ENCODE measurements at places on chromosomes 6 and 20. TPM values are rescaled to one million over a fixed set of nuclear protein-coding genes. Genes with fewer than 3 reads are reported as not detected.

ALDH5A1 gene
- total RNA-seq, result 7.2 TPM

DNA sequence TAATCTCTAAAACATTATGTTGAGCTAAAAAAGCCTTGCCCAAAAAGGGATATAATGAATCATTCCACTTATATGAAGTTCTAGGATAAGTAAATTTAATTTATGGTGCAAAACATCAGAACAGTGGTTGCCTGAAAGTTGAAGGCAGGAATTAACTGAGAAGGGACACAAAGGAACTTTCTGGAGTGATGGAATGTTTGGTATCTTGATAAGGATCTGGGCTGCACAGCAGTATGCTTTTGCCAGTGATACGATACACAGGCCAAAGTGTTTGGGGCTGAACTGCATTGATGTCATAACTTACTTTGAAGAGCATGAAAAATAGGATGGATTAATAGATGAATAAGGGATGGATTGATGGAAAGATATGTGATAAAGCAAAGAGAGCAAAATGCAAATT, 146.1 kb upstream of the LRFN2 start:
- DNase-seq, result no peak

BPI gene
- 0.68 TPM for total RNA-seq

DNA sequence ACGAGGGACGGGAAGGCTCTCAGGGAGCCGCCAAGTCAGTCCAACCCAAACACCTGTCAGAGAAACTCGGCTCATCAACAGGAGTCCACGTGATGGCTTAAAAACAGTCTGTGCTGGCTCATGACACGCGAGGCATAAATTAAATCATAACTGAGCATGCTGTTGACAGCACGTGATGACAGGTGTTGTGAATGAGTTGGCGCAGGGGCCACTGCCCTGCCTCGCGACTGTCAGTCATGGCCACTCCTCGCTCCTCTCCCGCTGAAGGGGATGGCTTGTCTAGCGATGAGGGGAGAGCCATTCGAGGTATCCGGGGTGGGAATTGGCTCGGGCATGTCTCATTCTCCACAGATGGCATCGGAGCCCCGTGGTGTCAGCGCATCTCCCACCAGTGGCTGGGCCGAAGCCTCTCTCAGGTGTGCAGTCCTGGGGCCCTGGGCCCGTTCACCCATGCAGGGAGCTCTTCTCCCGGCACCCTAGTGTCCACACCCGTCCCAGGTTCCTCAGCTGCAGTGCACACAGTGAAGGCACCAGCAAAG, 313.3 kb downstream of the BMP7 start:
- no peak for DNase-seq

MOXD1 gene
- 9.1 TPM for total RNA-seq

EEF1A2 gene
- 0.34 TPM for total RNA-seq

DNA sequence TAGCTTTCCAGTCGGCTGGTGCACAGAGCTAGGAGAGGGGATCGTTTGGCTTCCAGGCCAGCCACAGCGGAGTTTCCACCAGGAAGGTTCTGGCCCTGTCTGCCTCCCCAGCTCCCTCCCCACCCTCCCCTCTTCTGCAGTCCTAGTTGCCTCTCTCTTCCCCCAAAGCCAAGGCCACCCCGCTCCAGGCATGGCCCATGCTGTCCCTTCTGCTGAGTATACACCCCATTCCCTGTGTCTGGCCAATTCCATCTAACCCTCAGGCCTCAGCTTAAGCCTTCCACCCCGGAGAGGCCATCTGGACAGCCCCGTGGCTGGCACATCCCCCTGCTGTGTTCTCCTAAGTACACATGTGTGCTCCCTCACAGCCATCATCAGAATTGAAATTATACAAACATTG, 167.4 kb downstream of the CDH4 start:
- DNase-seq, result no peak

DNA sequence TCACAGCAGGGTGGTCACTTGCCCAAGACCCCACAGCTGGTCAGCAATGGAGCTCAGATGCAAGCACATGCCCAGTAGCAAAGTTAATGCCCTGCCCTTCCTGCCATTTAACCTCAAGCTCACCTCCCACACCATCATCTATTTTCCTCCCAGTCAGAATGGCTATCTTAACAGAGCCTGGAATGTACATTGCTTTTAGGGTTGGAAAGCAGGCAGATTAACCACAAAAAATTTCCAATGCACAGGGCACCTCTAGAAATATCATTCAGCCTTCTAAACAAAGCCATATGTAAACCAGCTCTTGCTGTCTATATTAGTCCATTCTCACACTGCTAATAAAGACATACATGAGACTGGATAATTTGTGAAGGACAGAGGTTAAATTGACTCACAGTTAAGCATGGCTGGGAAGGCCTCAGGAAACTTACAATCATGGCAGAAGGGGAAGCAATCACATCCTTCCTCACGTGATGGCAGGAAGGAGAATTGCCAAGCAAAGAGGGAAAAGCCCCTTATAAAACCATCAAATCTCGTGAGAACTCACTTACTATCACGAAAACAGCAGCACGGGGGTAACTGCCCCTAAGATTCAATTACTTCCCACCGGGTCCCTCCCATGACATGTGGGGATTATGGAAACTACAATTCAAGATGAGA, 106.9 kb downstream of the FYN start:
- no peak for DNase-seq

- no peak for DNase-seq
Observed at GRCh38 chr6:4608361-4609115, 167.7 kb upstream of the CDYL start.

GRCh38 chr6:42890311-42891198, 11.1 kb downstream of the RPL7L1 start:
- peak; percentile 98 for DNase-seq

DNA sequence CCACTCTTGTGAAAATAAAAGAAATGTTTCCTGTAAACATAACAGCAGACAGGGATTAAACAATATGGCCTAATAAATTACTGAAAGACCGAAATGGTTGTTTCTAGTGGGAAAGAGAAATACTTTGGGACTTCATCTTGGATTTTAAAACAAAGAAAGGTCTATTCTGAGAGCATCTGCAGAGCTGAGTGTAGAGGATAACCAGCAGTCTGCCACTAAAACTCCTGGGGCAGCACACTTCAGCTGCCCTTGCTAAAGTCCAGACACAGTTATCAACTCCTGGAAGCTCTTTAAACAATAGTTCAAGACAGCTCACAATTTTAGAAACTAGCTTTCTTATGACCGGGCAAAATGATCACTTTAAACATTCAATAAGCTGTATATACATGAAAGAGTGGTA, 38.6 kb downstream of the AKIRIN2 start:
- DNase-seq, result no peak

GRCh38 chr6:105771313-105771970, 314.7 kb upstream of the PRDM1 start:
- no peak for DNase-seq

PCED1A gene
- total RNA-seq, result 34.0 TPM

DNA sequence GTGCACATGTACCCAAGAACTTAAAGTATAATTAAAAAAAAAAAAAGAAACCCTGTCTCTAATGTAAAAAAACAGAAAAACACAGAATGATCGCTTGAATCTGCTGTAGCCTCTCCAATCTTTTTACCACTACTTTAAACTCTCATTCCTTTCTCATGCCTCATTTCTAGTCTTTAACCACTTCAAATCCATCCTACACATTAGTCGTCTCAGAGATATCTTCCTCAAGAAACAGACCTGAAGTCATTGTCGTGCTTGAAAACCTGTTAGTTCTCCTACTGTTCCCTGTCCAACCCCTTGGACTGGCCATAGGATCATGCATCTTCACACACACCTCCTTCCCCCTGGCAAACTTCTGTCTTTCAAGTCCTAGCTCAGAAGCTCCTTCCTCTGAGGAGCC, 112.1 kb upstream of the BCLAF1 start:
- DNase-seq, result no peak

- no peak for DNase-seq
Observed at GRCh38 chr20:33017542-33017941, 10.0 kb downstream of the BPIFB2 start.

DNA sequence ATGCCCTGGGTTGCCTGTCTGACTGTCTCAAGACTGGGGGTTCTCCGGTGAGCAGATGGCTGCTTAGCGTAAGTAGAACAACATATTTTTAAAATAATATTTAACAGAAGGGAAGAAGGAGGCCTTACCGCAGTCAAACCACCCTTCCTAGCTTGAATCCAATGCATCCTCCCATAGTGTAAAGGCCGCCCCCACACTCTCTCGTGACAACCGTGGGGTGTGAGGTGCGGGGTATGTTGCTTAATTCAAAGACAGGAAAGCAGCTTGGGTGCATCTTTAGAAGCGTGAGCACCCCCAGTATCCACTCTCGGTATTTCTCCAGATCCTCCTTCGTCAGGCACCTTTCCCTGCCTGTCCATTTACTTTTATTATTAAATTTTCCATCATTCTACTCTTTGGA, 501.2 kb upstream of the CDH4 start:
- no peak for DNase-seq

NNAT gene
- total RNA-seq, result 2.7 TPM

- DNase-seq, result no peak
Observed at GRCh38 chr20:6691516-6691915, 76.0 kb upstream of the BMP2 start.

- DNase-seq, result no peak
Observed at GRCh38 chr6:158853880-158854213, 34.7 kb upstream of the EZR start.

DNA sequence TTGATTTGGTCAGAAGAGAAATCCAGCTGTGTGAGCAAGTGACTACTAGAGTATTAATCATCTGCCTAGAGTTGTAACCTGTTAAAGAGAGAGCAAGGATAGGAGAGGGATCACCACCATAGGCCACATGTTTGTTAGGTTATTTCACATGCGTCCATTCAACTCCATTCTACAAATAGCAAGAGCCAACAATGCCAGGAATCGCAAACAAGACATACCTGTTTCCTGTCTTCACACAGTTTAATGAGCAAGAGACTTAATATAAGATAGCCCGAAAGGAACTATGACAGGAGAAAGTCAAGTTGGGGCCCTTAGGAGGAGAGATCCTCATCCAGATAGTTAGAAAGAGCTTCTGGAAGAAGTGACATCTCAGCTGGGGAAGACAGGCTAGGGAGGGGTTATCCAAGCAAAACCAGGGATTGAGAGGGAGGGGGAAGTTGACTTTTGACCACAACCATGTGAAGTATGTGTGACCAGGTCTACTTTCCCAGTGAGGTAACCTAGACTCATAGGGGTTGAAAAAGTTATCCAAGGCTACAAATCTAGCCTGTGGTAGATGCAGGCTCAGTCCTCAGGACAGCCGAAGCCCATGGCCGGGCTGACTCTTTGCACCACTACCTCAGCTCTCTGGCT, 147.4 kb downstream of the ALDH8A1 start:
- DNase-seq, result no peak

FAM83C gene
- total RNA-seq, result not detected

MUC21 gene
- not detected for total RNA-seq

GRCh38 chr6:156595476-156595875, 181.7 kb upstream of the ARID1B start:
- DNase-seq, result no peak

GRCh38 chr6:73514746-73515110, 6.1 kb downstream of the EEF1A1 start:
- no peak for DNase-seq

GRCh38 chr20:50572938-50573777, 63.0 kb downstream of the PTPN1 start:
- no peak for DNase-seq

- DNase-seq, result peak; percentile 77
Observed at GRCh38 chr6:157269261-157269794, 54.0 kb downstream of the TMEM242 start.

ANGPT4 gene
- total RNA-seq, result not detected

- no peak for DNase-seq
Observed at GRCh38 chr6:135525594-135525993, 28.1 kb upstream of the AHI1 start.

GRCh38 chr6:12911427-12911826, 194.9 kb downstream of the PHACTR1 start:
- no peak for DNase-seq

GRCh38 chr6:73538116-73538779, 17.4 kb upstream of the EEF1A1 start:
- no peak for DNase-seq

GRCh38 chr6:12066297-12066696, 54.2 kb downstream of the HIVEP1 start:
- DNase-seq, result no peak

DNA sequence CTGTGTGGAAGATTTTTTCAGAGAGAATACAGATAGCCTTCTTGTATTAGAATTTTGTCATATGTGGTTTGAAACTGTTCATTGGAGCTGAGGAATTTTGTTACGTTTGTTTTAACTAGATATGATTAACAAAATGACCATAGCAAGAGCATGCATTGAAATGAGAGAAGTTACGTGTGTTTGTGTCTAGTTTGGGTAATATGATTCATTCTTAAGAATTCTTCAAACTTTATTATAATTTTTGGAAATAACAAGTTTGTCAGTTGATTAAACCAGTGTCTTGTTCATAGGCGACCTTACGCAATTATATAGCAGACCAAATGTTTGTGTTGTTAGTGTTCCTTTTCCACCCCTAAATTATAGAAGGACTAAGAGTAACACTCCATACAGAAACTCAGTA, 5.5 kb downstream of the GMNN start:
- no peak for DNase-seq

IL17F gene
- total RNA-seq, result not detected

GRM1 gene
- total RNA-seq, result not detected

EPHA7 gene
- 55.4 TPM for total RNA-seq

DNA sequence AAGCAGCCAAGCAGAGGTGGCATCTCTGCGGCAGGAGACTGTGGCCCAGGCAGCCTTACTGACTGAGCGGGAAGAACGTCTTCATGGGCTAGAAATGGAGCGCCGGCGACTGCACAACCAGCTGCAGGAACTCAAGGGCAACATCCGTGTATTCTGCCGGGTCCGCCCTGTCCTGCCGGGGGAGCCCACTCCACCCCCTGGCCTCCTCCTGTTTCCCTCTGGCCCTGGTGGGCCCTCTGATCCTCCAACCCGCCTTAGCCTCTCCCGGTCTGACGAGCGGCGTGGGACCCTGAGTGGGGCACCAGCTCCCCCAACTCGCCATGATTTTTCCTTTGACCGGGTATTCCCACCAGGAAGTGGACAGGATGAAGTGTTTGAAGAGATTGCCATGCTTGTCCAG, 5.9 kb upstream of the PHF1 start:
- no peak for DNase-seq
